CD4-positive, alpha-beta T cell treated with Interleukin-21 for 1 hour (primary cell): ENCODE measurements at places on chromosomes 12 and 14.
A peak's percentile ranks its signal among the peaks of the same experiment; 100 is the strongest.

GRCh38 chr12:64892561-64892960 is 68.1 kb downstream of the TBC1D30 start:
- no peak for DNase-seq

GRCh38 chr12:41302979-41303403 is 114.9 kb downstream of the PDZRN4 start:
- no peak for DNase-seq

DNA sequence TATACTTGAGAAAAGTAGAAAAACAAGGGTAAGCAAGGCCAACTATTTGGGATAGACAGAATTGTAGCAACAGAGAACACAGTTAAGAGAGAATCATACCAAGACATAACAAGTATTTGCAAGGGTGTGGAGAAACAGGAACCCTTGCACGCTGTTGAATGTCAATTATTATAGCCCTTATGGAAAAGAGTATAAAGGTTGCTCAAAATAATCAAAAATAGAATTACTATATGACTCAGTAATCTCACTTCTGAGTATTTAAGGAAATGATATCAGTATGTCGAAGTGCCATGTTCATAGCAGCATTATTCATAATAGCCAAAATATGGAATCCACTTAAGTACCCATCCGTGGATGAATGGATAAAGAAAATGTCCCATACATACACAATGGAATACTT is 193.3 kb downstream of the PHLDA1 start:
- DNase-seq: no peak

DNA sequence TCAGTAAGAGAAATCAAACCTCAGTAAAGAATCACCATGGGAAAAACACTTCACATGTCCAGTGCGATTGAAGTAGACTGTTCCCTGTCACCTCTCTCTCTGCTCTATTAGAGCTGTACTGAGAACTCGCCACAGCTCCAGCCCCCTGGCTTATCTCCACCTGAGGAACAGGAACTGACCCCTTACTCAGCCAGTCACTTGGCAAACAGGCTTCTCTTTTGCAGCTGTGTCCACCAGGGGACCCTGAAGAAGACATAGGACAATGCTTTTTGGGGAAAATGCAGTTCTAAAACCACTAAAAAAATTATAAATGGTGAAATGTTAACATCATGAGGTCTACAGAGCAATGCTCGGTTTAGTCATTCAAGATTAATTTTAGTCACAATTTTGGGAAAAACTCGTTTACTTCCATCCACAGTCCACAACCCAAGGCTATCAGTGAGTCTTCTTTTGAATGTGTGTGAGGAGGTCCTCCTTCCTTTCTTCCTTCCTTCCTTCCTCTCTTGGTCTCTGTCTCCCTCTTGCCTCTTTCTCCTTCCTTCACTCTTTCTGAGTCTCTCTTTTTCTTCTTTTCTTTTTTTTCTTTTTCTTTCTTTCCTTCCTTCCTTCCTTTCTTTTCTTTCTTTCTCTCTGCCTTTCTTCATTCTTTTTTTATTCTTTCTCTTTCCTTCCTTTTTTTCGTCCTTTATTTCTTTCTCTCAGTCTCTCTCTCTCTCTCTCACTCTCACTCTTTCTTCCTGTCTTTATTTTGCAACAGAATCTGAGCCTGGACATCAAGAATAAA is 1189.5 kb upstream of the TMEM132C start:
- no peak for DNase-seq

DNA sequence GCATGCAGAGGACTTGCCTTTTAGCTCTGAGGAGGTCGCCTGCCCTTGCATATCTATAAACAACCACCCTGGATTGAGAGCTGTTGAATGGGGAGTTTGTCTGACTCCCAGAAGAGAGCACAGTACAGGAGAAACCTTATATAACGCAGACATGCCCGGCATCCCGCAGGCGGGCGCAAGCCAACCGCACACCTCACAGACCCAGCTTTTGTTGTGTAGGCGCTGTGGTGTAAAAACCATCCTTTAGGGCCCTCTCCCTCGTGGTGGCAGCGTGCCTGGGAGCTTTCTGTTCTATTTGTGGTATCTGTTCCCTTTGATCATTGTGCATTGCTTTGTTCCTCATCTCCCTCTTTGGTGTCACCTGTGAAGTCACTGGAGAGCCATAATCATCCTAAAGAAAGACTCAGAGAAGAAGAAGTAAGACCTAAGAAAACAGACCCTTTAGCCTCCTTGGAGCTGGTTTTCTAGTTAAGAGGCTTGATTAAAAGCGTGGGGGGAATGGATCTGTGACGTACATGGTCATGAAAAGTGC is 77.7 kb downstream of the ETV6 start:
- DNase-seq: peak; percentile 56

DNA sequence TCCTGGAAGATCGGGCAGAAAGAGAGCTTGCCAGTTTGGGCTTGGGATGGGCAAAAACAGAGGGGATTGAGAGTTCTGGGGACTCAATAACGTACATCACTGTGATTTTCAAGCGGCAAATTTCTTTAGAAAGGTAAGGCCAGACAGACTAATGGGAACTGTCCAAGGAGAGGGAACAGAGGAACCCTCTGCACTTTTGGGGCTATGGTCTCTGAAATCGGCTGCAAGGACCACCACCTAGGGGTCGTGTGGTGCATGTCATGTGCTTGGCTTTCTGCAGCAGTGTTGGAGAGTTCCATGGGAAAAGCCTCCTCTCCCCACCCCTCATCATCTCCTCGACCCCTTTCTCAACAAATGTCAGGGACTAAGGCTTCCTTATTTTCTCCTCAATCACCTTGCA is 79.6 kb downstream of the PPM1A start:
- DNase-seq: no peak
